Esophagus squamous epithelium (tissue), 5 donors: ENCODE measurements at places on chromosomes 7 and 10.

DNA sequence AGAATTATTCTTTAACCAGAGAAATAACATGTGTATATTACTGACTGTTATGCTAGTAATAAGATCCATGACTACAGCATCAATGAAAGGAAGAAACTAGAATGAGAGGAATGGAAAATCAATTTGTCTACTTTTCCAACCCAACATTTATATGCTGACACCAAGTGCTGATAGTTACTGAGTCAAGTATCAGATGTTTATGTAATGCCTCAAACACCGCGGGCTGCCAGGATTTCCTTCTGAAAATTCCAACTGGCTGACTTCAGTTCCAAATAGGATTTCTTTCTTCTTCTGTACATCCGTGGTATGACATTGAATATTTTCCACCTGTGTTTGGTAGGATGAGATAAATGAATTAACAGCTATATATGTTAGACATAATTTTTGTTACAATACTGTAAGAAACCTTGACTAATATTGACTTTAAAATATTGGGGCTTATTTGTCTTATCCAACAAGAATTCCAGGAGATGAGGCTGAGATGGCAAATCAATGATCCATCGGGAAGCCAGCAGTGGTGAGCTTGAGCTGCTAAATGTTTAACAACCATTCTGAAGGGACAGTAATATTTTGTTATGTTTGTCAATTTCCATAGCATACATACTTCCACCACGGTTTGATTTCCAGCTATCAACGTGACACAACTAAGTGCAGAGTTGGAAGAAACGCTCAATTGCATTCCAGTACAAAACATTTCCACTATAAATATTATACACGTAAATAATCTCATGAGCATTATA lies 435.2 kb upstream of the AUTS2 start:
- DNase-seq = no peak

GRCh38 chr7:98057157-98057556 lies 49.5 kb upstream of the LMTK2 start:
- DNase-seq = no peak

- no peak for DNase-seq
These were observed 149.4 kb upstream of the FERD3L start for GRCh38 chr7:19294619-19295018.

DNA sequence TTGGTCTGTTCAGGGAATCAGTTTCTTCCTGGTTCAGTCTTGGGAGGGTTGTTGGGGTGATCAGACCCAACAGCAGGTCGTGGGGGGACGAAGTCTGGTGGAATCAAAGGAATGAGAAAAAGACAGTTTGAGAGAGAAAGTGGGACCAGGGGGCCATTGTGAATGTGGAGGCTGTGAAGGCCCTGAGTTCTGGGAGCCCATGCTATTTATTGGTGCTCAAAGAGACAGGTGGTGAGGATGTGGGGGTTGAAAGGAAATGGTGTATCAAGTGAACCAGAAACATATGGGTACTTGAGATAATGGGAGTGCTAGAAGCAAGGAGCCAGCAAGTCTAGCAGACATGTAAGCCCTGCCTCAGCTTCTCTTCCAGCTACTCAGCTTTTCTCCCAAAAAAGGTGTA lies 84.1 kb downstream of the CCSER2 start:
- no peak for DNase-seq

- no peak for DNase-seq
These were observed 521 bp upstream of the NYAP1 start for GRCh38 chr7:100483090-100483721.

DNA sequence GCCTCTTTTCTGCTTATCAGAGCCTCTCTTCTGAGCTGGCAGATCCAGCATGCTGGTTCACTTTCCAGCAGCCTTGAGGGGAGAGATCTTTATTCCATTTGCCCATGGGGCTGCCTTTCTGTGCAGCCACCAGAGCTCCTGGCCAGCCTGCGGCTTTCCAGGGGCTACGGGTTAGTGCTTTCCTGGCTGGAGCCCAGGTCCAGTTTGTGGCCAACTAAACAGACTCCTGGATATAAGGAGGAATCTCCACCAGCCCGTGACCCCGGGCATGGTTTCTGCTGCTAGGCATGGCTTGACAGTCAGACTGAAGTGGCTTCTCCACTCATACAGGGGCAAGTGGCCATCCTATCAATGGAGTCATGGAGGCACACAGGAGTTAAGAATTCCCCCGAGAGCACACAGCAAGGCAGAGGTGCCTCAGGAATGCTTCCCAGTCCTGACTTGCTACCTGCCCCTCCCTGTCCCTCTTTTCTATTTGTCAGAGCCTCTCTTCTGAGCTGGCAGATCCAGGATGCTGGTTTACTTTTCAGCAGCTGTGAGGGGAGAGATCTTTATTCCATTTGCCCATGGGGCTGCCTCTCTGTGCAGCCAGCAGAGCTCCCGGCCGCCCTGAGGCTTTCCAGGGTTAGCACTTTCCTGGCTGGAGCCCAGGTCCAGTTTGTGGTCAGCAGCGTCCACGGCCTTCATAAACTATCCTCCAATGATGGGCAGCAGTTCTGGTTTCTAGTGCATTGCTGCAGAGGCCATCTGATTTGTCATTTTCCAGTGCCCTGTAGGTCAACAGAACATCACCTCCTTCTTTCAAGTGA lies 35.9 kb downstream of the TSPAN15 start:
- DNase-seq = no peak
